GDM1 (cell line): ENCODE measurements at places on chromosomes 4 and X.

GRCh38 chr4:23882976-23883531, 6.8 kb downstream of the PPARGC1A start:
- DNase-seq: no peak

GRCh38 chrX:105451401-105451800, 230.9 kb upstream of the TEX13A start:
- no peak for DNase-seq

GRCh38 chrX:70979136-70979762, 48.4 kb upstream of the SLC7A3 start:
- no peak for DNase-seq

- DNase-seq: no peak
Observed at GRCh38 chr4:143017210-143017609, 167.5 kb upstream of the USP38 start.

GRCh38 chr4:172794307-172794703, 374.3 kb upstream of the GALNT7 start:
- no peak for DNase-seq

DNA sequence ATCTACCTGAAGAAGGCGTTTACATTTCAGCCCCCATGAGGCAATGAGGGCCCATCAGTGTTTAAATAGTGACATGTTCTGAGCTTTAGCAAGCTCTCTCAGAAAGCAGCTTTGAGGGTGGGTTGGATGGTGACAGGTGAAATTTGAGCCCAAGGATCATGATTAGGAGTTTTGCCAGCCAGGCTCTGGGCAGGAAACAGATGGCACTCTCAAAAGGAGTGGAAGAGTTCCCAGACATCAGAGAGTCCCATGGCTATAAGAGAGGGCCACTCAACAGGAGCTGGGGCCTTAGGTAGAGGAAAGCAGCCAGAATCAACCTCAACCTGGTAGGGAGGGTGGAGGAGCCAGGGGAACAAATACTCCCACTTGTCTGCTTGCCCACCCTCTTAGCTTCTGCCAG, 499.8 kb downstream of the MID1IP1 start:
- DNase-seq: no peak

- no peak for DNase-seq
Observed at GRCh38 chrX:13430136-13430827, 110.4 kb upstream of the ATXN3L start.

- DNase-seq: no peak
Observed at GRCh38 chr4:102809190-102809589, 18.2 kb downstream of the UBE2D3 start.

GRCh38 chr4:189117426-189117825, 823.2 kb upstream of the FRG1 start:
- no peak for DNase-seq

GRCh38 chrX:6374556-6374955, 145.9 kb upstream of the NLGN4X start:
- no peak for DNase-seq

DNA sequence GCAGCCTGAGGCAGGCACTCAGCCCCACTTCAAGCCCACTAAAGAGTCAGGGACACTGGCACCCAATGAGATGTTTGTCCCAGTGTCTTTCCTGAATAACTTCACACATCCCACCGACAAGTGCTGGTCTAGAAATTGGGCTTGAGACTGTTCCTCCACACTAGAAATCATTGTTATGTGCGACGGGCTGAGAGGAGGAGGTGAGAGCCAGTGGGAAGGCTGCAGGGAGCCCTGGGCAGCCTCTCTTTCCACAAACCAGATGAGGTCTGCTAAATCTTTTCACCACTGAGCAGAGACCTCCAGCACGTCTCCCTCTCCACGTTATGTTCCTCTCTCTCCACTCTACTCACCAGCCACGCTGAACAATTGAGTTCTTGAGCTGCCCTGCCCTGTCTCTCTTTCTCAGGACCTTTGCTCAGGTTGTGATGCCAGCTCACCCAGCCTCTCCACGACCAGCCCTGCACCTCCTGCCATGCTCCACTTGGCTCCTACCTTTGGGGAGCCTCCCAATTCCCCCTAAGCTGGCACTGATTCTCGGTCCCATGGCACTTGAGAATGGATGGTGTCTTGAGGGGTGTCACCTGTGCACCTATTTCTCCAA, 8.4 kb downstream of the SCD5 start:
- no peak for DNase-seq

GRCh38 chr4:80454556-80454955, 119.0 kb downstream of the CFAP299 start:
- DNase-seq: no peak

- no peak for DNase-seq
Observed at GRCh38 chr4:145420595-145421214, 60.9 kb upstream of the SMAD1 start.
